ENCODE measurements at places on chromosomes 6 and 20. TPM values are rescaled to one million over a fixed set of nuclear protein-coding genes. Genes with fewer than 3 reads are reported as not detected.

DNA sequence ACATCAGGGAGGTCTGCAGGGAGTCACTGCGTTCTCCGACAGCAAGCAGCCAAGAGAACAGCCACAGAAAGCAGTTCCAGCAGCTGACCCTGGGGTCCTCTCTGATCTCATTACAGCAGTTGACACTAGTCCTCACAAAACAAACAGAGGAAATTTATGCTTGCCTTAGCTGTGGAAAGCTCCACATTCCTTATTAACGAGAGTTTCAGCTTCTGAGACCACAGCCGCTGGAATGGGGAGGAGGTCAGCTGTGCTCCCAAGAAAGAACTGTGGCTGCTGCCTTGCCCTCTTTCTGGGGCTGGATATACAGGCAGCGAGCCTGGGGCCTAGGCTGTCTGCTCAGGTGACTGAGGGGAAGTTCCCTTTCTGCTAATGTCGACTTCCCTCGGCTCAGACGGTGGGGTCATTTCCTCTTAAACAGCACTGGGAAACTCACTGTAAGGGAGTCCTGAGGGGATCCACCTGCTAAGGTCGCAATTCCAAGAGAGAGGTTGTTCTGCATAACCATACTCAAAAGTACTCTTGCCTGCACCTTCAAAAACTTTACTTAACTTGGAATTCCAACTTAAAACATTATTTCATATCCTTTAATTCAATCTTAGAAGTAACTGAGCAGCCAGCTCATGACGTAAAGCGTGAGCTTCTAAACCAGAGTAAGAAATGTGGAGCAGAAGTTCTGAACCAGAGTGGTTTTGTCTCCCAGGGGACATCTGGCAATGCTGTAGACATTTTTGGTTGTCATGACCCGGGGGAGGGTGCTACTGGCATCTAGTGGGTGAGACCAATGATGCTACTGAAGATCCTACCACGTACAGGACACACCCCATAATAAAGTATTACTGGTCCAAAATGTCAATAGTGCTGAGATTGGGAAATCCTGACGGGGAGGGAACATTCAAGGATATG lies 80.3 kb downstream of the BACH2 start:
- DNase-seq, result peak; percentile 56

DNA sequence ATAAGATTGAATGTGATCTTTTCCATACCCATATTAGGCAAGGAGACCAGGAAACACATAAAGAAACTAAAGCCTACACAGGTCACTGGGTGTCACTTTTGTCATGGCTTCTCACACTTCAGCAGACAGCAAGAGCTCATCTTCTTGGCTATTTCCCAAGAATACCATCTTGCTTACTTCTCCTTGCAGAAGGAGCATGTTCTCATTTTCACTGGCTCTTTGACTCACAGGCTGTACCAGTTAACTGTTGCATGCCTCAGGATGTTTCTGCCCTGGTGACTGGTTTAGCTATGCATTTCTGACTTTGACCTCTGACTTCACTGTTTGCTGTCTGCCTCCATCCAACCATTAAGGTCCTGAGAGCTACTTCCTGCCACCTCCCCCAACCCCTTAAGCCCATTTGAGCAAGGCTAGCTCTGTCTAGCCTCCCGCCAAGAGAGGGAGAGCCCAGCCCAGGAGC lies 40.3 kb upstream of the OGFRL1 start:
- DNase-seq, result no peak

Gene DYNLT2
- 0.68 TPM for total RNA-seq

- DNase-seq, result peak; percentile 51
Measured at GRCh38 chr6:45423111-45423823, 45.5 kb upstream of the SUPT3H start.

Gene CAGE1
- 0.08 TPM for total RNA-seq

DNA sequence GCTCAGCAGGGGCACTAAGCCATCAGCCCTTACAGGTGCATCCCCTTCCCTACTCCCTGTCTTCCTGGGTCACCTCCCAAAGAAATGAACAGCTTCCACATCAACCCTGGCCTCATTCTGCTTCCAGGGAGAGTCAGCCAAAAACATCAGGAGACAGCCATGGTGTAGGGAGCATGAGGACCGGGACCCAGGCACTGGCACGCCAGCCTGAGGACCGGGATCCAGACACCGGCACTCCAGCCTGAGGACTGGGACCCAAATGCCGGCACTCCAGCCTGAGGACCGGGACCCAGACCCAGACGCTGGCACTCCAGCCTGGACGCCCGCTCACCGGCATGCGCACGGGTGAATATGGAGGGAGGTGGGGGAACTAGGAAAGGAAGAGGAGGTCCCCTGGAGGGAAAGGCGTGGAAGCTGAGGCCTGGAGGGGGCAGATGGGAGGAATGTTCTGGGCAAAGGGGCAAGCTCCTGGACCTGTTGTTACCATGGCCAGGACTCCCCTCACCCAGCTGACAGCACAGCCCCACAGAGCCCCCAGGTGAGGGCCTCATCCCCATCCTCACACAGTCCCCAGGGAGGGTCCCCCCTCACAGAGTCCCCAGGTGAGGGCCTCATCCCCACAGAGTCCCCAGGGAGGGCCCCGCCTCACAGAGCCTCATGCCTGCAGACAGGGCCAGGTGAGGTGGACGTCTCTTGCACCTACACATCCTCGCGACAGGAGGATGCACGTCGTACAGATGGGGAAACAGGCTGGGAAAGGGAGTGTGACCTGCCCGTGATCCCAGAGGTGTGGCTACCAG lies 26.0 kb upstream of the MRGBP start:
- no peak for DNase-seq

GRCh38 chr6:56849896-56850295 lies 105.0 kb upstream of the BEND6 start:
- DNase-seq, result peak; percentile 62

Gene FRK
- 0.91 TPM for total RNA-seq

DNA sequence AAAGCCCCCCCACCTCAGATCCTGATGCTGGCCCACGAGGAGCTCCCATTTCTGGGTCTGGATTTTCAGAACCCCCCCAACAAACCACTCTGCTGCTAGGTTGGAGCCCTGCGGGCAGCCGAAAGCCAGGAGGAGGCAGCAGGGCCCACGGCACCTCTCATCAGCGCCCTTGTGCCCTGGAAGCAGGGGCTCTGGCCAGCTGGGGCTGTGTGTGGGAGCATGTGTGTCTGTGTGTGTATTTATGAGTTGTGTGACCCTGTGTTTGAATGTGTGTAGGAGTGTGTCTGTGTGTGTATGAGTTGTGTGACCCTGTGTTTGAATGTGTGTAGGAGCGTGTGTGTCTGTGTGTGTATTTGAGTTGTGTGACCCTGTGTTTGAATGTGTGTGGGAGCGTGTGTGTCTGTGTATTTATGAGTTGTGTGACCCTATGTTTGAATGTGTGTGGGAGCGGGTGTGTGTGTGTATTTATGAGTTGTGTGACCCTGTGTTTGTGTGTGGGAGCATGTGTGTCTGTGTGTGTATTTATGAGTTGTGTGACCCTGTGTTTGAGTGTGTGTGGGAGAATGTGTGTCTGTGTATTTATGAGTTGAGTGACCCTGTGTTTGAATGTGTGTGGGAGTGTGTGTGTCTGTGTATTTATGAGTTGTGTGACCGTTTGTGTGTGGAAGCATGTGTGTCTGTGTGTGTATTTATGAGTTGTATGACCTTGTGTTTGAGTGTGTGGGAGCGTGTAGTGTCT lies 18.9 kb downstream of the SLC17A9 start:
- no peak for DNase-seq

Gene HRH3
- not detected for total RNA-seq
